Breast epithelium (tissue), 4 donors: ENCODE measurements at places on chromosomes 13 and 19. TPM values are rescaled to one million over a fixed set of nuclear protein-coding genes. Genes with fewer than 3 reads are reported as not detected.

GRCh38 chr19:43132696-43133095 is 50.2 kb upstream of the PSG2 start:
- DNase-seq, result no peak

DNA sequence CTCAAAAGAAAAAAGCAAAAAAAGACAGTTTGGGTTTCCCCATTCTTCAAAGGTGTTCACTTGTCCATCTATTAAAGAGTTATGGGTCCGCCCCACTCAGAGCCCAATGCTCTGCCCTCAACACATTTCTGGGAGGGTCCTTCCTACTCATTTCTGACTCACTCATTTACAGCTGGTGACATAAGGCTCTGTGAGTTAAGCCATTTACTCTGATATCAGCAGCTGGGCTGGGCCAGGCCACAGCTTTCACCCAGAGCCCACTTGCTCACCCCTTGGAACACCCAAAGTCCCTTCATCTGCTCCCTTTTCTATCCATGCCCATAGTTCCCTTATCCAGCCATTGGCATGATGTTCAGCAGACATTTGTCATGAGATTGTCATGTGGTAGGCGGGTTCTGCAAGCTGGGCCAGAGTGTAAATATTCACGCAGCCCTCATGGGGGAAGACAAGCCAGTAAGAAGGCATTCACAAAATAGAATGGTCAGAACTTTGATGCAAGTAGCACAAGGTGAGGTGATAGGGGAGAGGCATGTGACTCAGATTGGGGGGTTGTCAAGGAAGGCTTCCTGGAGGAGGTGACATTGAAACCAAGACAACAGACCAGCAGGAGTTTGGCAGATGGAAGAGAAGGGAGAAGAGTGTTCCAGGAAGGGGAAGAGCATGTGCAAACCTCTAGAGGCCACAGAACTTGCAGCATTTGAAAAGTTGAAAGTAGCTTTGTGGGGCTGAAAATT is 5.9 kb downstream of the MAST1 start:
- no peak for DNase-seq

GRCh38 chr19:54345938-54346386 is 7.0 kb upstream of the LILRA4 start:
- DNase-seq, result no peak

- no peak for DNase-seq
These were observed 13.9 kb upstream of the HS6ST3 start for GRCh38 chr13:96075953-96076543.

GRCh38 chr13:98822225-98822606 is 69.7 kb upstream of the SLC15A1 start:
- no peak for DNase-seq

DNA sequence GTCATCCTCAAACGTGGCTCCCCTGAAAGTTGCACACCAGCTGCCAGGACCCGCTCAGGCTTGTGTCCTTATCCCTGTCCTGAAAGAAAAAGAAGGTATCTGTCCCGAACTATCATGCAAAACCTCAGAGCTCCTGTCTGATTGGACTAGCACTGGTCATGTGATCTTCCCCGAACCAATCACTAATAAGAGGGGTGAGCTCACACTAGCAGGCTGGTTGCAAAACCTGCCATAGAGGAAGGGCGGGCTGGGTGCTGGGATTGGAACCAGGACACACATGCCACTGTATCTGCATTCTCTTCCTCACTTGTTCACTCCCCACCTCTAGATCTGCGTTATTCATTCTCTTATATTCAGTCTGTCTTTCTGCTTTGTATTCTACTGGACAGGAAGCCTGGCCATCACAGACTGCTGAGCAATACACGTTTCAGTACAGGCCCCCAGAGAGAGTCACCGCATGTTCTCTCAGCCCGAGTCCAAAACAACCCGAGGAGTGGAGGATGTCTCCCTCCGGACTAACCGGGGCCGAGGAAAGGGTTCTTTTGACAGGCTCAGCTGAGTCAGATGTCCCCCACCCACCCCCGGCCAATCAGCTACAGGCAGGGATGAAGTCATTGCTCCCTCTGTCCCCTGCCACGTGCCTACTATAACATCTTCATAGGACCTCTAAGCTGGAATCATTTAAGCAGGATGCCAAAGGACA is 97.7 kb downstream of the SIPA1L3 start:
- DNase-seq, result peak; percentile 82

DNA sequence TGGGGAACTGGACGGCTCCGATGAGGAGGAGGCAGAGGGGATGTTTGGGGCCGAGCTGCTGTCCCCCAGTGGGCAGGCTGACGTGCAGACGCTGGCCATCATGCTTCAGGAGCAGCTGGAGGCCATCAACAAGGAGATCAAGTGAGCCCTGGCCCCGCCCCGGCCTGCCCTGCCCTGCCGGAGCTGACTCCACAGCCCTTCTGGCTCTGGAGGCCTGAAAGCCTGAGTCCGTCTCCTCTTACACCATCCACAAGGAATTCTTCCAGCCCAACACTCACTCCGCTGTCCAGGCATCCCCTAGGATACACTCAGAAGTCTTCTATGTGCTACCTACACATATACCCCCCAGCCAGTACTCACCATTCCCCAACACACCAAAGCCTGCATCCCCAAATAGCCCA is 17.4 kb downstream of the PPFIA3 start:
- DNase-seq, result no peak

DNA sequence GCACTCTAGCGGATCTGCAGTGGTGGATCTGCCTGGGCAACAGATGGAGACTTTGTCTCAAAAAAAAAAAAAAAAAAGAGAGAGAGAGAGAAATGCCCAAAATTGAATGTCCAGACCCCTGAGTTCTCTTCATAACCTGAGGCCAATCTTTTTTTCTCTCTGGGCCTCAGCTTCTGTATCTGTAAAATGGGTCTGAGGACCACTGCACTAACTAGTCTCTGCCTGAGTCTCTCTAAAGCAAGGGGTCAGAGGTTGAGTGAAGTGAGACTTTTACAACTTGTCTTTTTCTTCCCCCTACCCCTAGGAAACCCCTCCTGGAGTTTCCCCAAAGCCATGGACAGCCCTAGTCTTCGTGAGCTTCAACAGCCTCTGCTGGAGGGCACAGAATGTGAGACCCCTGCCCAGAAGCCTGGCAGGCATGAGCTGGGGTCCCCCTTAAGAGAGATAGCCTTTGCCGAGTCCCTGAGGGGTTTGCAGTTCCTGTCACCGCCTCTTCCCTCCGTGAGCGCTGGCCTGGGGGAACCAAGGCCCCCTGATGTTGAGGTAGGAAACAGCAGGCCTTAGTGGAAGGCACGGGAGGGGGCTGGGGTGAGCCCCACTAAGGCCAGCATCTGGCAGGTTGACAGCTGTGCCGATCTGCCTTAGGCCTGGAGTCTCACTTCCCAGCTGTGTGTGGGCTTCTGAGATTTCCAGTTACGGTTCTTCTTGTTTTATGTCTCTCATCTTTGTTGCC is 1.8 kb downstream of the TMEM91 start:
- DNase-seq, result no peak

- peak; percentile 20 for DNase-seq
These were observed at the start of gene POU2F2 for GRCh38 chr19:42132030-42132628. TSS of gene POU2F2 (minus strand) at chr19:42132446. CDS start at chr19:42132411, 35 bp downstream.

DNA sequence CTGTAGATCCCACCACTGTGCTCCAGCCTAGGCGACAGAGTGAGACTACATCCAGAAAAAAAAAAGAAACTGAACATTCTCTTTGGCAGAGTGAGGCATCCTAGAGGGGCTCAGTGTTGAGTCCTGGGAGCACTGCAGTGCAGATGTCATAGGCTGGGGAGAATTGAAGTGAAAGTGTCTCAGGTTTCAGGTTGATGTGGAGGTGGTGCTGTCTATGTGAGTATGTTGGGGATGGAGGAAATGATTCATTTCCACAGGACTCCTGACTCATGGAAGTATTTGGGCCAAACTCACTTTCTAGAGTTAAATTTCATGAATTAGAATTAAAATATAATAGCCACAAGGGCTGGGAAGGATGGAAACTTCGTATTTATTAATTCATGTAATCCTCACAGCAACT is 134.4 kb upstream of the TSC22D1 start:
- no peak for DNase-seq

- DNase-seq, result no peak
These were observed 2.1 kb downstream of the PGLYRP1 start for GRCh38 chr19:46020819-46021125.

DNA sequence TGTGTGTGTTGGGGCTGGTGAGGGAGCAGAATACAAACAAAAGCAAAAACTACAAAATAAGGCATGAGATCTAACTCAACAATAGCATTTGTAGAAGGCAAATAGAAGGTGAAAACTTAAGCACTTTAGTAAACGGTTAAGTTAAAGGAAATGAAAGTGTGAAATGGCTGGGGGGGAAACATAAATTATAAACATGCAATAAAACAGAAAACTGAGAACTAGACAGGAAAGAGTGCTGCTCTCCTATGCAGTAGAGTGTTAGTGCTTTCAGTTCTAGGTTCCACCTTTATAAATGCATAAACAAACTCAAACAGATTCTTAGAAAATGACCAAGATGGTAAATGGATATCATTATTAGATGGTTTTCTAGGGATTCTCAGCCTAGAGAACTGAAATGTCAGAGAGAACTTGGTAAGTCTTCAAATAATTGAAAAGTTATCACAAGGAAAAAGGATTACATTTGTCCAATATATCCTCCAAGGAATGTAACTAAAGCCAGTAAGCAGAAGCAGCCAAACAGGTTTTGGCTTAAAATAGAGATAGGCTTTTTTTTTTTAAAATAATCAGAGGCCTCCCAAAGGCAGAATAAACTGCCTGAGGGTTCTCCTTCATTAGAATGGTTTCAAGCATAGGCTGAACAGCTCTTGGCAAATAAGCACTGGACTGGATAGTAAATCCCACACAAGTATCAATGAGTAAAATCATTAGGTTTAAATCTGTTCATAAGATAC is 23.3 kb downstream of the RBM26 start:
- DNase-seq, result no peak

- DNase-seq, result no peak
These were observed 596.6 kb downstream of the KCTD12 start for GRCh38 chr13:76289558-76289957.

DNA sequence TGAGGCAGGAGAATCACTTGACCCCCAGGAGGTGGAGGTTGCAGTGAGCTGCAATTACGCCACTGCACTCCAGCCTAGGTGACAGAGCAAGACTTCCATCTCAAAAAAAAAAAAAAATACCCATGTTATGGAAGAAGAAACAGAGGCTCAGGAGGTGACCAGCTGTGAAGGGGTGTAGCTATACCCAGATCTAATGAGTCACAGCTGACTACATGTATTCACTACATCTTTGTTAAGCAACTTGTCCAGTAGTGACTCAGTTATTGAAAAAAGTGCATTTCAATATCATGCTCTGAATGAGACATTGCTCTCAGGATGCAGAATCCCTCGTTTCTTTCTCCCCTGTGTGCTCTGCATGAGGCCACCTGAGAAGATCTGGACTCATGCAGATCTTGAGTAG is 16.1 kb upstream of the SPART start:
- no peak for DNase-seq

DNA sequence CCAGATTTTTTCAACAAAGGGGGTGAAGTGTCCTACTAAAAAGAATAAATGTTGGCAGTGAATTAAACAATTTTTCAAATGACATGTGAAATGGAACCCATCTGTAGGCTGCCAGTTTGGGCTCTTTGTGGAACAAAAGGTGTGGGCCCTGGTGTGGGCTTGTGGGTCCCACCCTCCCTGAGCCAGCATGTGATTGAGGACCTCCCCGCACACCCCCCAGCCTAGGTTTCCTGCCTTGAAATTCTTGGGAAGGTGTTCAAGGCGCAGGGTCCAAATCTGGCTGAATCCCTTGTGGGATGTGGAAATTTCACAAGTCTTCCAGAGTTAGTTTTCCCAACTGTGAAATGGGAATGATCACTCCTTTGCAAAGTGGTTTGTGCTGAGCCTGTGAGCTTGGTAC is 4.1 kb downstream of the GGN start:
- DNase-seq, result no peak

DNA sequence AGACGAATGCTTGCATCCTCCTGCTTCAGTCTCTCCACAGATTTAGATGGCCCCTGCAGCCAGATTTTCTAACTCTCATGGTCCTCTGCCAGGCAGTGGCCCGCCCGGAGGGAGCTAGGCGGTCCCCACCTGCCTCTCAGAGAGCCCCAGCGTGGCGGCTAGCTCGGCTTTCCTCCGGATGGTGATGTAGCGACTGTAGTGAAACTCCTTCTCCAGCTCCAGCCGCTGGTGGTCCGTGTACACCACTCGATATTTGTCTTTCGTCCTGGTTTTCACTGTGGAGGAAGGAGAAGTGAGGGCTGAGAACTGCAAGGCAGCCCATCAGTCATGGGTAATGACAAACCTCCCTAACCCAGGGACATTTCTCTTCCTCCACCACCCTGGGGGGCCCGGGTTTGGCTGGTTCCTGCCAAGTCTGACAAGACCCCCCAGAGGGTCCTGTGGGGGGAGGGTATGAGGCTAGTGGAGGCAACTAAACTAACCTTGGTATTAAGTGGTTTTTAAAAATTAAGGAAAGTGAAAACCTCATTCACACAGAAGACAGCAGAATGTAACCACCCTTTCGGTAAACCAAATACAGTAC is 4.3 kb downstream of the CDX2 start:
- DNase-seq, result no peak

- DNase-seq, result no peak
These were observed 460.3 kb downstream of the KCTD12 start for GRCh38 chr13:76425935-76426334.

- peak; percentile 65 for DNase-seq
These were observed at the start of the genes COL4A1 and COL4A2 for GRCh38 chr13:110306960-110307766. TSS of gene COL4A1 (minus strand) at chr13:110307157. CDS start at chr13:110307027, 130 bp downstream. TSS of gene COL4A2 (plus strand) at chr13:110307284. CDS start at chr13:110307904, 620 bp downstream.

DNA sequence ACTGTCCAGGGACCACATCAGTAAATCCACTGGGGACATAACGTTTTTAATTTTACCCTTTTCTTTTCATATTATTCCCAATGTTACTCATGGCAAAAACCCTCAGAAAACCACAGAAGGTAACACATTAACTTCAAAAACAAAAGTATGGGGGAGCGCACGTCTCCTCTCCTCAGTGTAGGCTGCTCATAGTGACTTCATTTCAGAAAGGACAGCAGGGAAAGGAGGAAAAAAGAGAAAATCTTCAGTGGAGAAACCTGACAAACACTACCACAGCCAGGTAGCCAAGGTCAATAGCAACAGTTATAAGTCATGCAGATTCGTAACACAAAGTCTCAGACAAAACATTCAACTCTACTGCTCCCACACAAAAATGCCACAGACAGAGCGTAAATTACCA is 21.4 kb downstream of the DZIP1 start:
- DNase-seq, result no peak

GRCh38 chr13:79663977-79664636 is 183.2 kb downstream of the NDFIP2 start:
- no peak for DNase-seq

- DNase-seq, result no peak
These were observed 6.0 kb upstream of the EML2 start for GRCh38 chr19:45645068-45645630.

PSG1 gene
- not detected for total RNA-seq

PMIS2 gene
- total RNA-seq, result not detected

MAST1 gene
- not detected for total RNA-seq

IFNL2 gene
- not detected for total RNA-seq

TPRX1 gene
- not detected for total RNA-seq

GRK1 gene
- total RNA-seq, result not detected

ERICH6B gene
- total RNA-seq, result not detected

PALM gene
- total RNA-seq, result 35.1 TPM

ZNF417 gene
- total RNA-seq, result 14.4 TPM

GPR18 gene
- total RNA-seq, result not detected

HIPK4 gene
- 0.33 TPM for total RNA-seq
